Left hindlimb (tissue), 1 donor: ENCODE measurements at places on chromosomes 12 and 14.
A peak's percentile ranks its signal among the peaks of the same experiment; 100 is the strongest.

DNA sequence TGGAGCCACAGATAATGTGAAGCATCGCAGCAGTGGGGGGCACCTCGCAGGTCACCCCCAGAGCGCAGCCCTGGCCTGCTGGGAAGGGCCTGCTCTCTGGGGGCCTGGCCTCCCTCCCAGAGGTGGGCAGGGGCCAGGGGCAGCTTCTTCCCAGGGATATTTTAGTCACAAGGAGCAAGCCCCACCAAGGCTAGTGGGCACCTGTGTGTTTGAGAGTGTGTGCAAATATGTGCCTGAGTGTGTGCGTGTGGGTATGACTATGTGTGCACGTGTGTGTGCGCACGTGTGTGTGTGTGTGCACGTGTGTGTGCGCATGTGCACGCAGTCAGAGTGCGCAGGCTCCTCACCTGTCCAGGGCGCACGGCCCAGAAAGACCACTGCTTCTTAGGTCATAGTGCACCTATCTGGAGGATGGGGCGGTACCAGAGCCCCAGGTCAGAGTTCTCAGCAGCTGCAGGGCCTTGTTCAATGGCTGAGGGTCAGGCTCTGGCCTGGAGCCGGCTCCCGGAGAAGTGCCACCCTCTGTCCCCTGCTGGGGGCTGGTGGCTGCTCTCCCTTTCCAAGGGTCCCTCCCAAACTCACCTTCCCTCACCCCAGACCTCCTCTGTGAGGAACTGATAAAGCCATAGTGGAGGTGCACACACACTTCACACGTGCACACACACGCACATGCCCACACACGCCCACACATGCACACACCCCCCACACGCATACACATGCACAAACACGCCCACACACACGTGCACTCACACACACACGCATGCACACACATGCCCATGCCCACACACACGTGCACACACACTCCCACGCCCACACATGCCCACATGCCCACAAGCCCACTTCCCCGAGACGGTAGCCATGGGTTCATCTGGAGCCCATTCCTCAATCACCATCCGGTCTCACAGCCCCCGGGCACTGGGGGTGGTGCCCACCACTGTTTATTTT is 128.5 kb downstream of the KIF26A start:
- peak; percentile 12 for DNase-seq

- DNase-seq: no peak
These were observed 14.6 kb downstream of the VASH1 start for GRCh38 chr14:76775695-76776427.

DNA sequence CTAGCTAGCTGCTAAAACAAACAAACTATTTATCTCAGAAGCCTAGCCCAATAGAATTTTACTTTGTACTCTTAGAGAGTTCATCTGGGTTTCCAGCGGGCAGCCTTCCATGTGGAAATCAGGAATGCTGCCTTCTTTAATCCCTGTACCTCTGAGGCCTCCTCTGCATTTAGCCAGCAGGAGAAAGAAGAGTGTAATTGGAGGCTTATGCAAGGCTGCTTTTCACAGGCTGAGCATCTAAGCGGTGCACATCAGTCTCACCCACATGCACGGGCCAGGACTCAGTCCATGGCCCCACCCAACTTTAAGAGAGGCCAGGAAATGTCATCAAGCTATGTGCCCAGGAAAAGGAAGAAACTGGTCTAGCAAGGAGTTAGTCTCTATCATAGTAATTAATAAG is 14.0 kb upstream of the PTGDR start:
- no peak for DNase-seq

DNA sequence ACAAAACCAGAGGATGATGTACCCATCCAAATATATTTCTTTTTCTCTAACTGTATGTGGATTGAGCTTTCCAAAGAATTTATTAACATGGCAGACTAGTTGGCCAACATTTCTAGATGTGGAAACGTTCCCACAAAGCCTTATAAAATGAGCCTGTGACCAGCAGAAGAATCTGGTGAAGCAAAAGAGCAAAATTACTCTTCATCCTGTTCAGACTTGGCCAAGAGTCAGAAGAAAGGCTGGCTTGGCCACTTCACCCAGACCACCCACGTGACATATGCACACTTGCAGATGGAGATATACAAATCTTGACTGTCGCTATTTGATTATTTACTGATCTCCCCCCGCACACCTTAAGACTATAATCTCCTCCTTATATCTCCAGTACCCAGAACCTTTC is 96.7 kb downstream of the NUAK1 start:
- no peak for DNase-seq

- peak; percentile 86 for DNase-seq
These were observed 4.4 kb downstream of the ITGA7 start for GRCh38 chr12:55703288-55703687.

- DNase-seq: no peak
These were observed 348.7 kb downstream of the SNAPC1 start for GRCh38 chr14:62110941-62111340.

DNA sequence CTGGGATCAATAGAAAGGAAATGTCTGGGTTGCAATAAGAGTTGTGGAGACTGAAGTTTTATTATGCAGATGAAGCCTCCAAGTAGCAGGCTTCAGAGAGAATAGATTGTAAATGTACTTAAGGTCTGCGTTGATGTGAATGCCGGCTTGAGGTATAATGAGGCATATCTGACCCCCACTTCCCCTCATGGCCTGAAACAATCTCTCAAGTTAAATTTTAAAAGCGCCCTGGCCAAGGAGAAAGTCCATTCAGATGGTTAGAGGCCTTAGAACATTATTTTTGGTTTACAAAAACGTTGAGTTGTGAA is 28.3 kb upstream of the HIGD1C start:
- no peak for DNase-seq

- DNase-seq: peak; percentile 75
These were observed 19.9 kb downstream of the HRK start for GRCh38 chr12:116861320-116861719.

DNA sequence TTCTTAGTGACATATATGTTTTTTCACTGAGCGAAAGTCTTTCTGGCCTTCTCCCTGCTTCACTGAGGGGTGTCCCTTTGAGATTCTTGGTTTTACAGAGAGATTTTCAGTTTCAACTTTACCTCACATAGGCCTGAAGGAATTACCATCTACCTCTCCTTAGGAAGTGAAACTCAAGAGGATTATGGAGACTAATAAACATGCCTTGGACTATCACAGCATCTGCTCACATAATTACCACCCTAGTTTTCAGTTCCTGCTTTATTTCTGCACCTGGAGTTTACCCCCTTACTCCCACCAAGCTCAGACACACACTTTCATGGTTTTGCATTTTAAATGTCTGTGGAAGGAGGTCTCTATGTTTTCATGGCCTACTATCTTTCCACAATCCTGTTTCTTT is 118.3 kb upstream of the SCAF11 start:
- no peak for DNase-seq

DNA sequence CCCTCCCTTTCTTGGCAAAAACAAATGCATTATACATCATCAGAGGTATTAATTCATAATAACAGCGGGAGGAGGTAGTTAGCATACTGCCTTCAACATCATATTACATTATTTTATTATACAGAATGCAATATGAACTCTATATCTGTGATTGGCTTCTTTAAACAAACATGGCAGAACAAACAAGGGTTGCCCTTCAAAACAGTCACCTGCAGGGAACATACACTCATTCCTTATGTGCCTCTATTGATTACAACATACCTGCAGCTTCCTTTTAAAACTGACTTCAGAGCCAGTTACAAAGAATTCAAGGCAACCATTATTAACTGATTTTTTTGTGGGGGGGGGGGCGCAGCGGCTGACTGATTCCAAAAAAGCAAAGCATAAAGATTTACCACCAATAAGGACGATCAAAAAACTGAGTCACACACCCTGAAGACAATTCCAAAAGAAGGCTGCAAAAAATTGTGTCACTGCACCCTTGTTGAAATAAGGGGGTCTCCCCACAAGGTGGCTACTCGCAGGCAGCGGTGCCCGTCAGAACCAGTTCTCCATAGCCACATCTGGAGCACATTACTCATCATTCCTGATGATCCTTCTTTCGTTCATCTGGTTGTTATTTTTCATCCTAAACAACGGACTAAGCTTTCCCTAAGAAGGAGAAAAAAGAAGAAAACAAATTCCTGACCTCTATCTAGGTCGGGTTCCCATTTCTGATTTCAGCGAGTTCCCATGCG is 51.8 kb downstream of the SMUG1 start:
- peak; percentile 23 for DNase-seq

DNA sequence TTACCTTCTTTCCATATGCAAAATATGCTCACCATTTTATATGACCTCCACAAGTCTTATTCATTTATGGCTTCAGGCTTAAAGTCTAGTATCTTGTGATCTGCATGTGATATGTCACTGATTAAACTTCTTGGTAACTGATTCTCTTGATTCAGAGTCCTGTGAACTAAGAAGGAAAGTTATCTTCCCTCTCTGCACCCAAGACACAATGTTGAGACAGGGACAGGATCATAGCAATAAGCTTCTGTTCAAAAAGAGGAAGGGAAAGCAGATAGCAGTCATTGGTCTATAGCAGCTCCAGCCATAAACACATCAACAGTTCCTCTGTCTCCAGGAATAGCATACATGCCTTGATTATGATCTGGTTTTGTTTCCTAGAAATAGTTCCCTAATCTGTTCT is 103.1 kb downstream of the UNC79 start:
- no peak for DNase-seq

GRCh38 chr12:16564675-16565074 is 41.3 kb downstream of the LMO3 start:
- no peak for DNase-seq

DNA sequence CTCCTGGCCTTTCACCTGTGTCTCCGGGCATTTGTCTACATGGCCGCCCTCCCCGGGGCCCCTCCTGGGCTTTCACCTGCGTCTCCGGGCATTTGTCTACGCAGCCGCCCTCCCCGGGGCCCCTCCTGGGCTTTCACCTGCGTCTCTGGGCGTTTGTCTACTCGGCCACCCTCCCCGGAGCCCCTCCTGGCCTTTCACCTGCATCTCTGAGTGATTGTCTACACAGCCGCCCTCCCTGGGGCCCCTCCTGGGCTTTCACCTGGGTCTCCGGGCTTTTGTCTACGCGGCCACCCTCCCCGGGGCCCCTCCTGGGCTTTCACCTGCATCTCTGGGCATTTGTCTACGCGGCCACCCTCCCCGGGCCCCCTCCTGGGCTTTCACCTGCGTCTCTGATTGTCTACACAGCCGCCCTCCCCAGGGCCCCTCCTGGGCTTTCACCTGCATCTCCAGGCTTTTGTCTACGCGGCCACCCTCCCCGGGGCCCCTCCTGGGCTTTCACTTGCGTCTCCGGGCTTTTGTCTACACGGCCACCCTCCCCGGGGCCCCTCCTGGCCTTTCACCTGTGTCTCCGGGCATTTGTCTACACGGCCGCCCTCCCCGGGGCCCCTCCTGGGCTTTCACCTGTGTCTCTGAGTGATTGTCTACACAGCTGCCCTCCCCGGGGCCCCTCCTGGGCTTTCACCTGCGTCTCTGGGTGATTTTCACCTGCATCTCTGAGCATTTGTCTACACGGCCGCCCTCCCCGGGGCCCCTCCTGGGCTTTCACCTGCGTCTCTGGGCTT is 68.0 kb upstream of the GALNT9 start:
- DNase-seq: no peak

GRCh38 chr12:108356835-108357806 is 18.0 kb upstream of the CMKLR1 start:
- DNase-seq: no peak

GRCh38 chr14:77181603-77182437 is at the start of gene TMEM63C:
TMEM63C (plus strand) TSS chr14:77181798; CDS start chr14:77218814, 37,016 bp downstream.
- no peak for DNase-seq

DNA sequence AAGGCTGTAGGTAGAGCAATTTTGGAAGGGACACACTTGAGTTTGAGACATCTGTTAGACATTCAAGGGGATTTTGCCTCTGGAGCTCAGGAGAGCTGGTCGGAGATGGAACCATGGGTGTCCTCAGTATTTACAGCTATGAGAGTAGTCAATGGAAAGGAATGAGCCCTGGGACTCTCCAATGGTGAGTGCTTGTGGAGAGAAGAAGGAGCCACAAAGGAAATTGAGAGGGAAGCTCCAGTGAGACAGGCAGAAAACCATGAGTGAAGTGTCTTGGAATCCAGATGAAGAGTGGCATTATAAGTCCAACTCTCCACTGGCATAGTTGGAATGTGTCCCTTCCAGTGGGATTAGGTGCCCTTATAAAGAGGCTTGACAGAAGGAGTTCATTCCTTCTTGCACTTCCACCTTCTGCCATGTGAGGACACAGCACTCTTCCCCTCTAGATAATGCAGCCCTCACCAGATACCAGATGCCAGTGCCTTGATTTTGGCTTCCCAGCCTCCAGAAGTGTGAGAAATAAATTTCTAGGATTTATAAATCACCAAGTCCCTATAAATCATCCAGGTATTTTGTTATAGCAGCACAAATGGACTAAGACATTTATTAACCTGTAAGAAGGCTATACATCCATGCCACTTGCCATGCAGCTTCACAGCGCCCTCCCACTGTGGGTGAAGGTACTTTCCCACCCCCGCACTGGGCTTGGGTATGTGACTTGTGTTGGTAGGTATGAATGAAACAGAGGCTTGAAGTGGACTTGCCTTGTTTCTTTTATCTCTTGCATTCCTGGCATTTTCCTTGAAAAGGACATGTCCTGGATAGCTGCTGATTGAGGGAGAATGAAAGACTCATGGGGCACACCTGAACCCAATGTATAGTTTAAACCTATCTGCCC is 27.3 kb downstream of the LLPH start:
- DNase-seq: no peak

DNA sequence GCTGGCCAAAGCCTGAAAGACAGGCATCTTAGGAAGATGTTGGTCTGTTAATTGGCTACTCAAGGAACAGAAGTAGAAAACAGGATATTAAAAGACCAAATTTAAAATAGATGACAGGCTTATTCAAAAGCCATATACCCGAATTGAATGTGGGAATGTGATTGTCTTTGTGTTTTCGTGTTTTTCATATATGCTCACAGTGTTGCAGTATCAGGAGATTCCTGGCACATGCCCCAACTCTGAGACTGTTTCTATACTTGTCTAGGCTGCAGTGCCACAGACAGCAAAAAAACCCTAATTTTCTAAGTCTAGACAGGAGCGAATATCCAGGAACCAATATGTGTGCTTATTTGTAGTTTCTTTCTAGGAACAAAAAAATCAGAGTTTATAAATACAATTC is 57.4 kb upstream of the KRR1 start:
- DNase-seq: no peak

DNA sequence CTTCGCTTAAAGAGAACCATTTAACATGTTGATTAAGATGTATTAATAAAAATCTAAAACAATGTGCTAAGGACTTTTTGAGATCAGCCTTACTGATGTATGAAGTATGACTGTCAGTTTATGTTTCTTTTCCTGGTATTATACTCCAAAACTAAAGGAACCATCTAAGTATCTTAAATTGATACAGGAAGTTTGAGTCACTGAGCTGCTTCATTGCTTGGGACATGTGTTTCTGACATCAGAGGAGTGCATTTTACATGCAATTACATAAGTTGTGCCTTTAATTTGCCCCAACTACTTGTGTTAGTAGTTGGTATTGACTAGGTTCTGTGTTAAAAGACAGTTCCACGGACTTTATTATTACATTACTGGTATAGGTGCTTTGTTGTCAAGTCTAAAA is 50.9 kb downstream of the PROX2 start:
- no peak for DNase-seq

DNA sequence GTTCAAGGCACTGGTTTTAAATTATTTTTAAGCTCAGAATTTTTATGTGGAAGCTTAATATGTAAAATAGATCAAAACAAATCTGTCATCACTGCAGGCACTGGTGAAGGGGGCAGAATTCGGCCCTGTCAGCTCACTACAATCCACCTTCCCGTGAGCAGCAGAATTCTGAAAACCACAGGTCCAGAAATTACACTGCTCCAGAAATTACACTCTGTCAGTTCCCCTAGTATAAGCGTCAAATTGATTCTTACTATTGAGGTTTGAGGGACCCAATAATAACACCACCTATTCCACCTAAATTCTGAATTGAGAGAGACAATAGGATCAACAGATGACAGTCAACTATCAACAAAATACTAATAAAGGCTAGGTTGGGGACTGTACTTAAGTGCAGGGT is 245.5 kb downstream of the PHLDA1 start:
- DNase-seq: no peak
